Brain (organoid and tissue), 16 donors: ENCODE measurements at places on chromosomes 2 and 18.
A peak's percentile ranks its signal among the peaks of the same experiment; 100 is the strongest.

- no peak for DNase-seq
These were observed 9.8 kb upstream of the CLIP4 start for GRCh38 chr2:29105375-29105774.

GRCh38 chr2:54945391-54946219 is 104.6 kb downstream of the RTN4 start:
- DNase-seq, result peak; percentile 86

GRCh38 chr2:67802291-67802690 is 260.5 kb downstream of the C1D start:
- DNase-seq, result no peak

DNA sequence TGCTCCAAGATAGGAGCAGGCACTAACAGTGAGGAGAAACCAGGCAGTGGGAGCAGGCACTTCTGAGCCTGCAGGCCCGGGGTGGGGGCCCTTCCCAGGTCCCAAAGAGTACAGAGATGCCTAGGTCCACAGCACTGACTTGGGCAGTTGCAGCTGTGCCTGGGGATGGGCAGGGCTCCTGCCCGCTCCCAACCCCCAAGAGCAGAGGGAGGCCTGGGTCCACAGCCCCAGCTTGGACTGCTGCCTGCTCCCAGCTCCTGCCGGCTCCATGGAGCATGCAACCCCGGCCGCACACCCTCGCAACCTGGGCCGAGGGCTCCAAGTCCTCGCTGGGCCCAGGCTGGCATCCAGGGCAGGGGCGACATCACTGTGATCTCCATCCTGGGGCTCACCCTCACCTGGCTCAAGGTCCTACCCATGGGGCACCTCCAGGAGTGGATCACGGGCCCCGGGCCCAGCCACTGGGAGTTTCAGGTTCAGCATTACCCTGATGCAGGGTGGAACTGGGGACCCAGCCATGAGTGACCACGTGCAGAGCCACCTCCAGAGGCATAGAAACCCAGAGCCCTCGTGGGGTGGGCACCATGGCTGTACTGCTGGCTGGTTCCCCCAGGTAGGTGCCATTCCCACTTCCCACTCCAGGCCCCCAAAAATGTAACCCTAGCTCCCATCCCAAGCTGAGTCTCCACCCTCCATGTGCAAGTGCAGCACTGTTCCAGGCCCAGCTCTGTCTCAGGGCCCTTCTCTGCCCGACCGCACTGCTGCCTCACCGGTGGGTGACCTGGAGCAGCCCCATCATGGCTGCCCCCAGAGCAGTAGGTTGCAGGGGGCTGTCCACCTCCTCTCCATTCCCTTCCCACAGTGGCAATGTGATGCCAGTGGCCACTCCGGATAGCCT is 325.6 kb downstream of the NR4A2 start:
- no peak for DNase-seq

DNA sequence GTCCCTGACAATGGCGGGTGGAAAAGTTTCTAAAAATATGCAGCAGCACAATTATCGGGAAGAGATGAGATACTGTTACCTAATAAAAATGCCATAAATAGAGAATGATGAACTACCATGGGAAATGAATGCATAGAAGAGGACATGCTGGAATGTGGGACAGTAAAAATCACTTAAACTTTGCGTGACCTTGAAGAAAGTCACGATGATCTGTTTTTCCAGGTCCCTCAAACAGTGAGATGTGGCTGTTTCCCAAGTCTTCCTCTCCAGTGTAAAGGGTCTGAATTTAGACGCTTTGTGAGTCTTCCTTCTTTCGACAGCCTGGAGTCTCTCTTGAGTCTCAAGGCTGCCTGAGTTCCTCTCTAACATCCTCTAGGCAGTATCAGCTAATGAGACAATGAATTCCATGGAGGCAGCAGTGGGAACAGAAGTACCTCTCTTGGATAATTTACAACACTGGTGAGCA is 1.4 kb downstream of the CLUL1 start:
- no peak for DNase-seq
